Activated CD4-positive, alpha-beta T cell treated with anti-CD3 and anti-CD28 coated beads, Interleukin-2, amount 10 ng/mL, durations not matched to agents 7 days and 5 days (primary cell): ENCODE measurements at places on chromosomes 11 and 22. TPM values are rescaled to one million over a fixed set of nuclear protein-coding genes. Genes with fewer than 3 reads are reported as not detected.
A peak's percentile ranks its signal among the peaks of the same experiment; 100 is the strongest.

GRCh38 chr11:36421546-36422155, 88.4 kb downstream of the TRAF6 start:
- H3K27me3 ChIP-seq: peaks cover 3% of the 10 kb centered on the region
- no peak for DNase-seq
- peaks cover 31% of the 10 kb centered on the region for H3K4me1 ChIP-seq

GRCh38 chr11:12064136-12064953, 46.0 kb upstream of the MICAL2 start:
- no peak overlapping the region for H3K27ac ChIP-seq
- H3K36me3 ChIP-seq: no peaks in the 10 kb centered on the region
- no peak overlapping the region for H3K4me3 ChIP-seq
- no peak for DNase-seq
- H3K27me3 ChIP-seq: no peaks in the 10 kb centered on the region

DNA sequence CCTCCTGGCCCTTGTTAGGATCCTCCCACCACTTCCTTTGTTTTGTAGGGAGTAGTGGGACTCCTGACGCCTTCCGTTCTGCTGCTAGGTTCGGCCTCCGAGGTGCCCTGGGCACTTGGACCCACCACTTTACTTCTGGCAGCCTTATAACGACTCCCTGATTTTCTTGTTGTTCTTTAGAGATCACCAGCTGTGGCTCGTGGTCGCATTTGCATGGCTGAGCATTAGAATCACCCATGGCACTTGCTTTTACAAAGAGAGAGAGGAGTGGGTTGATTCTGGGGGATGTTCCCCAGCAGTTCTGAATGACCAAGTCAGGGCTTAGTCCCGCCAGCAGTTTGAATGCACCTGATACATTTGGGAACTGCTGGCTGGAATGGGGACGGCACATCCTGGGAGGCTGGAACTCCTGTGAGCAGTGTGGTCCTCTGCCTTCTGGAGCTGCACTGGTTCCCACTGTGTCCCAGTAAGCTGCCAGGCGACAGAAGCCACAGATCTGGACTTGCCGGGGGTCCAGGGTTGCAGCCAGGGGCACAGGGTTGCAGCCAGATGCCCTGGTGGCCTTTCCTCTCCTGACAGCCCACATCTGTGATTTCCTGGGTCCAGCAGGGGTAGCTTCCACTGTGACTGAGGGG, 4.1 kb downstream of the TUB start:
- H3K4me3 ChIP-seq: no peak overlapping the region
- peaks cover 30% of the 10 kb centered on the region for H3K27me3 ChIP-seq
- H3K36me3 ChIP-seq: no peaks in the 10 kb centered on the region
- peaks cover 2% of the 10 kb centered on the region for H3K4me1 ChIP-seq
- DNase-seq: no peak

NLRP6 gene
- 5.5 TPM for total RNA-seq

DNA sequence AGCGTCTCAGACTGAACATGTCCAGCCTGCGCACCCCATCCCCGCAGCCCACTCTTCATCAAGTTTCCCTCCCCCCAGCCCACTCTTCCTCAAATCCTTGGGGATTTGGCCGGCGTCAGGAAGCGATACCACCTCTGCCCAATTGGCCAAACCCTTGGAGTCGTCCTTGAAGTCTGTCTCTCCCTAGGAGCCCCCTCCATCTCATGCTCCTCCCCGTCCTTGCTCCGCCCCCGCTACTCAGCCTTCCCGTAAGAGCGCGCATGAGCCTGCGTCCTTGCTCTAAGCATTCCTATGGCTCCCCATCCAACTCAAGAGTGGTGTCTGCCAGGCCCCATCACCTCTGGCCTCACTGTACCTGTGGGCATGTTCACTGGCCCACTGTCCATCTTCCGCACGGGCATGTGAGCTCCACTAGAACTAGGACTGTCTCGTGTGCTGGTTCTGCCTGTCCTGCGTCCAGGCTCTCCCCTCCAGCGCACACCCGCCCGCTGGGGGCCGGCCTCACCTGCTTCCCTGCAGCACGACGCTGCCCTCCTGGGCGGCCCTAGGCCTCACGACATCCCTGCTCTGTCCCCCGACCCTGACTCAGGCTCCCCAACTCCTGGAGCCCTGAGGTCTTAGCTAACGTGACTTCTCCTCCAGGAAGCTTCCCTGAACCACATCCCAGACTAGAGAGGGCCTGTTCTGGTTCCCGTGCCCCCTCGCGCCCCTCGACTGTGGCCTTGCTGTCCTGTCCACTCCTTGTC, 30.5 kb upstream of the TTLL12 start:
- H3K4me1 ChIP-seq: no peaks in the 10 kb centered on the region
- no peaks in the 10 kb centered on the region for H3K36me3 ChIP-seq
- H3K27ac ChIP-seq: no peak overlapping the region
- DNase-seq: no peak

GRCh38 chr11:110376711-110377324, 52.9 kb upstream of the FDX1 start:
- H3K27ac ChIP-seq: no peak overlapping the region
- peak; percentile 41 for DNase-seq
- H3K36me3 ChIP-seq: no peaks in the 10 kb centered on the region
- H3K27me3 ChIP-seq: no peaks in the 10 kb centered on the region

- peaks cover 49% of the 10 kb centered on the region for H3K4me1 ChIP-seq
- no peaks in the 10 kb centered on the region for H3K27me3 ChIP-seq
- H3K4me3 ChIP-seq: no peak overlapping the region
Measured at GRCh38 chr11:65591939-65592857, 3.4 kb downstream of the KCNK7 start.

CHID1 gene
- 42.6 TPM for total RNA-seq

PRR33 gene
- not detected for total RNA-seq

DNA sequence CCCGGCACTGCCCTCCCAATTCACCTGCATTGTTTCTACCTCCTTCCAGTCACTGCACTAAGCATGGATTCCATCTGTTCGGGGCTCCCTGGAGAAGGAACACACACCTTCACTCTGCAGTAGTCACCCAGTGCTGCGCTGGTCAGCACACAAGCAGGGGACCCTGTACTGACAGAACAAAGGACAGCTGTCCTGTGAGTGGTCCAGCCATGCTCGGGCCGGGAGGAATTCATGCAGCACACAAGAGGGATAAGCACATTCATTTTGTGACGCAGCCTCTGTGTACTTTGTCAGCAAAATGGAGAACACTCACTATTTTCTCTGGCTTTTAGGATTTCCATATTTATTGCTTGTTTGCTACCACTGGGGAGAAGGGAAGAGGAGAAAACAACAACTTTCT, 167.3 kb downstream of the NTM start:
- H3K4me1 ChIP-seq: no peaks in the 10 kb centered on the region
- no peak for DNase-seq
- H3K36me3 ChIP-seq: no peaks in the 10 kb centered on the region
- no peak overlapping the region for H3K4me3 ChIP-seq
- no peak overlapping the region for H3K27ac ChIP-seq

EXPH5 gene
- total RNA-seq: 3.3 TPM

OR52N4 gene
- 1.1 TPM for total RNA-seq

KRTAP5-7 gene
- 0.29 TPM for total RNA-seq

GAS2 gene
- 1.3 TPM for total RNA-seq
